AG09309 (cell line): ENCODE measurements at places on chromosomes 12 and 14.

GRCh38 chr12:26853303-26854030 lies 20.5 kb upstream of the ITPR2 start:
- no peak for DNase-seq

GRCh38 chr14:105473033-105473676 lies 1.5 kb upstream of the CRIP2 start:
- no peak for DNase-seq

DNA sequence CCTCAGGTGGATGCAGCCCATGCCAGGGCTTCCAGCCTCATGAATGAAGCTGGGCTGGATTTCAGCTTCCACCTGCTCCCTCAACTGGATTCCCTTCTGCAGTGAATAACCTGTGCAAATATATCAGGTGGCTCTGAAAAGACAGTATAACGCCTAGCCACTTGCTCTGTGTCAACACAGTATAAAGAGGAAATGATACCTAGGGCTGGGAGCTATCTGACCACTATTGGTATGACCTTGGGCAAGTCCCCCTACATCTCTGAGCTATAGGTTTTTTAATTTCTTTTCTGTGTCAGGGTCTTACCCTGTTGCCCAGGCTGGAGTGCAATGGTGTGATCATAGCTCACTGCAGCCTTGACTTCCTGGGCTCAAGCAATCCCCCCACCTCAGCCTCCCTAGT lies 19.8 kb downstream of the ISM2 start:
- DNase-seq: no peak

- peak; percentile 14 for DNase-seq
Observed at GRCh38 chr14:85088192-85088591, 441.8 kb upstream of the FLRT2 start.
